ENCODE measurements at places on chromosomes 11 and 22.

GRCh38 chr22:17035246-17035645 is 27.2 kb upstream of the GAB4 start:
- no peak for DNase-seq

GRCh38 chr11:69401715-69402114 is 79.7 kb upstream of the LINC01488 start:
- DNase-seq: no peak

DNA sequence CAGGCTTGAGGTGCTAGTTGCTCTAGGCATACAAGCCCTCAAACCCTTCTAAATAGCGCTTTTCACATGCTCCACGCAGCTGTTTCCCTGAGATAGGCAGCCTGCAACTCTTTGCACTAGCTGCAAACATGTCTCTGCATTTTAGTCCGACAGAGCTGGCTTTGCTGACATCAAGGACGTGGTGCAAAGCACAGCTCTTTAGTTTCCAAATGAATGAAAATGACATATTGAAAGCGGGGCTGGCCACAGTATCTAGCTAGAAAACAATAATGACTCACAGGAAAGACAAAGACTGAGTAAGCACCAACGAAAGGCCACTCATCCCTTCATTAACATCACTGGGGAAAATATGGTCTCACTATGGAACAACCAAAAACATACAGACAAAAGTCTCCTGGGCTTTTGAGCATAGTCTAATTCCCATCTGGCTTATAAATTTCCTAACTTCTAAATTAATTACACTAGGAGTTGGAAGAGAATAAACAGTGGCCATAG is 15.3 kb upstream of the ZC3H12C start:
- DNase-seq: no peak

GRCh38 chr22:20940186-20940651 is 23.0 kb downstream of the CRKL start:
- DNase-seq: no peak

DNA sequence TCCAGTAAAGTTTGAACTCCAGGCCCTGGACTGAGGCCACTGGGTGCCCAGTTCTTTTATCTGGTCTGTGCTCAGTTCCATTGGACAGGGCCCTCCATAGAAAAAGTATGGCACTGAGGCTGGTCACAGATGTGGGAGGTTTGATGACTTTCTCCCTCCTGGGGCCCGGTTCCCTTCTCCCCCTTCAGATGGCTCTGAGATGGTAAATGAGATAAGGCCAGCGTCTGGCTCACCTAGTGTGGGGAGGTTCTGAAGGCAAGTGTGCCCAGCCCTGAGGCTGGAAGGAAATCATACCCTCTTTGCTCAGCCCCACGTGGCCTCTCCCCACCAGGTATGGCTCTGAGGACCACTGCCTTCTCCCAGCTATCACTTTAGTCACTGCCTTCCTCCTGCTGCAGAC is 1.5 kb upstream of the CLDN5 start:
- DNase-seq: no peak

DNA sequence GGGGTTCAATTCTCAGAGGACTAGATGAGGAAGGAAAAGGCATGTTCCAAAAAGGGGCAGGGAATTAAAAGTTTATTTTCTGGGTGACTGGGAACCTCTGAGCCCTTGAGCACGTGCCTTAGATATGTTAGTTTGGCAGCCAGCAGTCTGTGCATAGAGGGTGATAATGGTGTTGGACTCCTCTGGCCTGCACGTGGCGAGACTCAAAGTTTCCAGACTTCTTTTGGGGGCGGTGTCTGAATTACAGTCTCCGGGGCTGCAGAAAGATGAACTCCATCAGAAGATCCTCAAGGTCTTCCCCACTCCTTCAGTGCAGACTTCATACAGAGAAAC is 861 bp upstream of the ZNRF3 start:
- DNase-seq: no peak

- DNase-seq: no peak
These were observed 704.1 kb upstream of the CCDC90B start for GRCh38 chr11:83990160-83990733.

- no peak for DNase-seq
These were observed 42.2 kb downstream of the PDE2A start for GRCh38 chr11:72631806-72632731.

DNA sequence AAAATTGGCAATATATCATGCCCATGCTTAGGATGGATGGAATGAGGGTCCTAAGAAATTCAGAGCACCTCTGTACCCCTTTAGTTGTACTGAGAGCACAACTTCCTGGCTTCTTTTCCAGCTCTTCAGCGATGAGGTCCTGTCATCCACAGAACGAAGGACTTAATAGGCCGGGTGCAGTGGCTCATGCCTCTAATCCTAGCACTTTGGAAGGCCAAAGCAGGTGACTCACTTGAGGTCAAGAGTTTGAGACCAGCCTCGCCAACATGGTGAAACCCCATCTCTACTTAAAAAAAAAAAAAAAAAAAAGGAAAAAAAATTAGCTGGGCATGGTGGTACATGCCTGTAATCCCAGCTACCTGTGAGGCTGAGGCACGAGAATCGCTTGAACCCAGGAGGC is 125.3 kb upstream of the BMAL1 start:
- no peak for DNase-seq

Measured in stimulated activated CD8-positive, alpha-beta memory T cell treated with anti-CD3 and anti-CD28 coated beads, Interleukin-4, amount 100 ng/mL, for 1 hour (primary cell).